ENCODE measurements at places on chromosomes 5 and 9.

GRCh38 chr5:7321724-7322123 lies 74.2 kb upstream of the ADCY2 start:
- no peak for DNase-seq

DNA sequence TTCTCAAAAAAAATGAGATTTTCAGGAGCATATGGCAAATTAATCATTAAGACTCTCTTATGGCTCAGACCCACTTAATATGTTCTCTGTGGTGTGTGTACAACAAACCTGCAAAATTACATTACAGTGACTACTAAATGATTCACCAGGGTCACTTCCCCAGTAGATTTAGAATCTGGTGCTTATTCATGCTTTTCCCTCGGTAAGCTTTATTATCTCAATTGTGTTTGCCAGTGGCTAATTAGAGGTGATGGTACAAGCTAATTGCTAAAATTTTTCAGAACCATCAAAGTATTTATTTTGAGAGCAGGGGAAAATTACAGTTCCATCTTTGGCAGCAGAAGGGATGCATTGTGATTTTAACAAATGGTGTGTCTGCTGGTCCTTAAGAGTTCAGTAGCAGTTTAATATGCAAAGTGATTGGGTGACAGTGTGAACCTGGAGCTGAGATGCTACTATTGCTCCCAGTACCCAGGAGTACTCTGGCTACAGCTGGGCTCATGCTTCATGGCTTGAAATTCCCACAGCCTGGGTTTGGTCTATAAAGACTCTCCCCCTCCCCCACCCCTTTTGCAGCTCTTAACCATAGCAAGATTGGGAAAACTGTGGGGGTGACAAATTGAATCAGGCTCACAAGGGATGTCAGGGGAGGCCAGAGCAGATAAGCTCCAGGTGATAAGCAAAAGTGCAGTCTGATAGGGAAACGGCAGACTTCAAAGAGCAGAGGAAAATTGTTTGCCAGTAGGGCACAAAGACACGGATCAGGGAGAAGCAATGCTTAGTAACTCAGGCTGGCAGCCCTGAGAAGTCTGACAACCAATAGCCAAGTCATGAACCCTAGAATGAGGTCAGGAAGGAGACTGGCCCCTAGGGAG lies 92.8 kb upstream of the RAD23B start:
- DNase-seq: no peak

DNA sequence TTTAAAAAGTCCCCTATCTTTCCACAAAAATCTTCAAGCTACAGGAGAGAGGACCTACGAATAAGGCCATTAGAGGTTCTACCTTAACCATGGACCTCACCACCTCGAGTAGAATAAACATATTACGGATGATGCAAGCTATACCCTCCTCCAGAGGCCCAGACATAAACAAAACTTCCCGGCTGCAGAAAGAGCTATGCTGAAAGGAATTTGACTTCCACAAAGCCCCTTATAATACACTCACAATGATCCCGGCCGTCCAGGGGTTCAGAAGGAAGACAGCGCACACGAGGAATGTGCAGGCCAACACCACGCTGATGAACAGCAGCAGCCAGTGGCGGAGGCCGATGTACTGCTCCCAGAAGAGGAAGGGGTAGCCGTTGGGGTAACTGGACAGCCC lies 59.0 kb downstream of the PTCH1 start:
- no peak for DNase-seq

- DNase-seq: no peak
Measured at GRCh38 chr5:143870362-143870761, 58.4 kb downstream of the HMHB1 start.

- DNase-seq: no peak
Measured at GRCh38 chr5:13985731-13986418, 41.4 kb upstream of the DNAH5 start.

- no peak for DNase-seq
Measured at GRCh38 chr9:112540800-112541199, 54.2 kb downstream of the KIAA1958 start.

DNA sequence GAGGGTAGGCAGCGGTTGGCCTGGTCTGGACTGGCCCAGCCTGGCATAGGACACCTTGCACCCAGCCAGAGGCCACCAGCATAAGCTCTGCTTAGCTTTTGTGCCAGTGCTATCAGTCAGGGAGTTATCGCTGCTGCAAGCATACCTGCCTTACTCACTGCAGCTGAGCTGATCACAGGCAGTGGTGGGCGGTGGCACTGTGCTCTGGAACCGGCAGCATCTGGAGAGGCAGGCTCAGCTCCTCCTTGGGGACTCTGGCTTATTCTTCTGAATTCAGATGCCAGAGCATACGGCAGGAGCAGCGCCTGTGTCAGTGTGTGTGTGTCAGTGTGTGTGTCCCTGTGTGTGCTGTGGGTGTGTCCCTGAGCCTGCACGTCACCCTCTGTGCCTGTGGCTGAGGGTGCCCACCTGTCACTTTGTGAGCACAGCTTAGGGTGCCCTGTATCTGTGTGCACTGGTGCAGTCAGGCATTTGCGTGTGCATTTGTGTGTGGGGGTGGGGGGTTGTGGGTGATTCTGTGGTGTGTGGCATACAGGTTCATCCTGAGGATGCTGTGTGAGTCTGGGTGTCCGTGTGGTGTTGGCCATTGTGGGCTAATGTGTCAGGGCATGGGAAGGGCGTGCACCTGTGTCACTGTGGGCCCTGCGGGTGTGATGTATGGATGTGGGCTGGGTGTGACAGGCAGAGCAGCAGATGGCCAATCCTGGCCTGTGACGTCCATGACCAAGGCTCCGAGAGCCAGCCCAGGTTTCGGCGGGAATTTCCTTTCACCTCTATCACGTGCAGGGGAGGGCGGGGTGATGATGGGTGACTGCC lies 23.5 kb downstream of the LMX1B start:
- DNase-seq: peak; percentile 10

DNA sequence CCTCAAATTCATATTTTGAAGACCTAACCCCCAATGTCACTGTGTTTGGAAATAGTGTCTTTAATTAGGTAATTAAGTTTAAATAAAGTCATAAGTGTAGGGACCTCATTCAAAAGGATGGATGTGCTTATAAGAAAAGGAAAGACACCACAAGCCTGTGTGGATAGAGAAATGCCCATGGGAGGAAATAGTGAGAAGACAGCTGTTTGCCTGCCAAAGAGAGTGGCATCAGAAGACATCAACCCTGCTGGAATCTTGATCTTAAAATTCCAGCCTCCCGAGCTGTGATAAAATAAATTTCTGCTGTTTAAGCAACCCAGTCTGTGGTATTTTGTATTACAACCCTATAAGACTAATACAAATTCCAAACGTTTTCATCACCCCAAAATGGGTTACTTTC lies 1867.9 kb upstream of the NUDT12 start:
- DNase-seq: no peak

DNA sequence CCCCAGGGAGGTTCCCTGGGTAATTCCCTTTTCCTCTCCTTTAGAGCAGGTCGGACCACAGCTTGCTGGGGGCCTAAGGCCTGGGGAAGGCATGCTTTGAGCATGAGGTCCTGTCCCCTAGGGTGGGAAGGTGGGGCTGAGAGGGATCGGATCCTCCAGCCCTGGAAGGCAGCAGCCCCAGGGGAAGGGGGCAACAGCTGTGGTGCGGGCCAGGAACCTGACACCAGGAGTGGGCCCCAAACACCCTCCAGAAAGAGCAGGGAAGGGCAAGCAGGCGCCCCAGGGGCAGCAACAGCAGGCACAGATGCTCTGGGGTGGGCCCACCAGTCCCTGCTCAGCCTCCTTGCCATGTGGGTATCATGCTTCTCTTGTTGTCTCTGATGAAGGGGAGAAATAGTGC lies 3.2 kb upstream of the CORO2A start:
- no peak for DNase-seq

GRCh38 chr5:139091439-139092156 lies 106.6 kb downstream of the SIL1 start:
- DNase-seq: no peak

GRCh38 chr5:43530648-43531047 lies 15.7 kb upstream of the C5orf34 start:
- no peak for DNase-seq

DNA sequence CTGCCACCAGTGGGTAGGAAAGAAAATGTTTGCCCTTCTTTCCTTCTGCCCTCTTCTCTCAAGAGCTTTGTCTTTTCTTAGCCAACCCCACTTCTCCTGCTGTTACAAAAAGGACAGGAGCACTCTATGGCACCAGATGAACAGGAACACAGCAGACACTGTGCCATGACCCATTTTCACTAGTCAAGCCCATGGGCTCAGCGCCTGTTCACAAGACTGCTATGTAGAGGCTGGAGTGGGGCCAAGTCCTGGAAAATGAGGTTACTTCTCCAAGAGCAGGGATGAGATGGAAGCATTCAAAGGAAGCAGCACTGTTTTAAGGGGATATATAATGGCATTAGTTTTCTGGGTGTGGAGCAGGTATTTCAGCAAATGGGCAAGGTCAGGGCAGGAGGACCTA lies 46.8 kb upstream of the GRAMD2B start:
- DNase-seq: no peak

GRCh38 chr9:125513668-125514413 lies 193.2 kb downstream of the MAPKAP1 start:
- no peak for DNase-seq

DNA sequence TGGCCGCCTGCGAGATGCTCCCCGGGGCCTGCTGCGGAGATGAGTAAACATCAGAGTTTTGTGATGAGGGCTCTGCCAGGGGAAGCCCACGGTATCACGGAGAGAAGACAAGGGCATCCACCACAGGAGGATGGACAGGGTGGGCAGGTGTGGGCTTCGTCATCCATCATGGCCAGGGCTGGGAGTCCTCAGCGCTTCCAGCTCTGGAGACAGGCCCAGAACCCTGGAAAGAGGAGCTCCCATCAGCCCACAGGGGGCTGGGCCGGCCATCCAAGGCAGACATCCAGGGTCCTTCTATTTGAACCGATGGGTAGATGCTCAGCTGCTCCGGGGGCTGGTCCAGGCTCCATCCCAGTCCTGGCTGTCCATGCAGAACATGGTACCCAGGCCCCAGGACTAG lies 22.1 kb upstream of the FCN1 start:
- DNase-seq: no peak

DNA sequence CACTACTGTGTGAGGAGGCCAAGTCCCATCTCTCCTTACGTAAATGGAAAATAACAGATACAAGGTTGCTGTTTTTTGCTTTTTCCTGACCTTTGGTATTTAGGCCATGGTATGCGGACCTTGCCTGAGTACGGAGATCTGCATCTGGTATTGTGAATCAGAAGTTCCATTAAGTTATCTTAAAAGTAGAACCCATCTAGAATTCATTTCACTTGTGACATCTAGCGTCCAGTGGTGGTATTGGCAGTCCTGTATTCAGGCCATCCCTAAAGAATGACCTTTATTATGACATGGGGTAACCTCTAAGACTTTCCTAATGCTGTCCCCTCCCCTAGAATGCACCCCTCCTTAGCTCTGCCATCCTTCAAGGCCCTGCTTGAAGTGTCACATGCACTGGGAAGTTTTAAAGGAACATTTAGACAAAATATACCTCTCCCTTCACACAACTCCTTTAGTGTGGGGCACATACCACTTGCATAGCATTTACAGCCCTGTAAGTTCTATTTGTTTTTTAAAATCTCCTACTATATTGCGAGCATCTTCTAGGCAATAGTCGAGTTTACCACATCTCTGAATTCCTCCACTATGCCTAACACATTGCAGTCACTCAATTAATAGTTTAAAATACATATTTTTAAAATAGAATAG lies 1.9 kb upstream of the SPDL1 start:
- DNase-seq: no peak

GRCh38 chr5:78506261-78507024 lies 142.1 kb downstream of the LHFPL2 start:
- DNase-seq: no peak

GRCh38 chr9:72039532-72039931 lies 20.9 kb downstream of the C9orf57 start:
- DNase-seq: no peak

DNA sequence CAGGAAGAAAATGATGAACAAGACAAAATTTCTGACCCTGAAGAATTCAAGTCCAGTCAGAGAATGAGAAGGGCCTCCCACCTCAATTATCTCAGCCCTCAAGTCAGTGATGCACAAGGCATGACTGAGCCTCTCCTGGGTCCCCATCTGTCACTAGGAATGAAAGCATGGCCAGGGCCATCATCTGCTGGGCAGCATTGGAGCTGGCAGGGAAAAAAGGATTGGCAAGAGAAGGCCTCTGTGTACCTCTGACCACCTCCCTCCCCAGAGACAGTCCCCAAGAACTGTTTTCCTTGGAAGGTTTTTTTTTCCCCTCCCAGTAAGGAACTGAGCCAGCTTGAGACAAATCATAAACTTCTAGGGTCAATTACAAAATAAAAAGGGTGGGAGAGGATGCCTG lies 76.7 kb downstream of the KLHL3 start:
- DNase-seq: no peak

DNA sequence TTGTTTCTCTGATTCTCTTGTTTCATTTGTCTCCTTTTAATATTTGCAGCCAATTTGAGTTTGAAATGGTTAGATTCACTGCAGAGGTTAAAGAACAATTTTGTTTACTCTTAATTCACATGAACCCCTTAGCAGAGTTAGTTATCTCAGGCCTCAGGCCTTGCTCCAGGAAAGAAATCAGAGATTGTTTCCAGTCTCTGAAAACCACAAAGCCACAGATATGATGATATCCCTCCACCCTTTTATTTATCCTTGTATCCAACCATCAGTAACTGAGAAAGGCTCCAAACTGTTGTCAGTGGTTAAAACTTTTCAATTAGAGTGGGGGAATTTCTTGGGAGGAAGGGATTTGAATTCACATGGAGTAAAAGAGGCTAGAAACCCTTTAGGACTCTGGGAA lies 406.0 kb upstream of the DMAC1 start:
- no peak for DNase-seq

DNA sequence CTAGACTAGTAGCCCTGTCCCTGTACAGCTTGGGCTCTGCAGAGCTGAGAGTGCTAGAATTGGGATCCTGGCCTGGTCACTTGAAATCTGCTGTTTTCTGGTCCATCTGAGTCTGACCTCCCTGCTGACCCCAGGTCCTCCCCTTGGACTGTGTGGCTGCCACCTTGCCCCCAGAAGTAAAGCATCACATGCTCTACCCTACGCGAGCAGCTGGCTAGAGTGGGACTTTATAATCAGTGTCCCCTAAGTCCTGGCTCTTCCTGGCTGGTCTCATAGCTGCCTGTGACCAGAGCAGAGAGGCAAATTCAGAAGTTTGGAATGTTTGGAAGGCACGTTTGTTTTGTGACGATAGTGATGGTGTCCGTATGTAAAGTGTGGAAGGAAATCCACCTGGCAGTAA lies 81.0 kb downstream of the ARHGEF28 start:
- no peak for DNase-seq

DNA sequence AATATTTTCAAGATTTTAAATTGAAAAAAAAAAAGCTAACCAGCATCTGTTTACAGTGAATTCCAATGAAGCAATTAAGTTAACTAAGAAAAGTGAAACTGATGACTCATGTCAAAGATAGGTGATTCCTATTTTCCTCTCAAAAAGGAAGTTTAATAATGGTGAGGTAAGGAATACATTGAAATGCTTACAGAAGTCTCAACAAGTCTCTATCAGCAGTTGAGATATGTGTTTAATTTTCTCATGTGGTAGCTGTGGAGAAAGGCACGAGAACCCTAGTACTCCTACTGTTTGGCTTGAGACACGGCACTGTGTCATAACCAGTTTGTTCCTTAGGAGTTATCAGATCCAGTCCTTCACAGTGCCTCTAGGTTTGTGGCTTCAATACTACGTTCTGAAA lies 114.5 kb downstream of the SLC25A46 start:
- DNase-seq: no peak
